ENCODE measurements at places on chromosomes 11 and 22.
A peak's percentile ranks its signal among the peaks of the same experiment; 100 is the strongest.

- no peak for DNase-seq
Observed at GRCh38 chr11:74992852-74993251, 4.1 kb downstream of the NEU3 start.

DNA sequence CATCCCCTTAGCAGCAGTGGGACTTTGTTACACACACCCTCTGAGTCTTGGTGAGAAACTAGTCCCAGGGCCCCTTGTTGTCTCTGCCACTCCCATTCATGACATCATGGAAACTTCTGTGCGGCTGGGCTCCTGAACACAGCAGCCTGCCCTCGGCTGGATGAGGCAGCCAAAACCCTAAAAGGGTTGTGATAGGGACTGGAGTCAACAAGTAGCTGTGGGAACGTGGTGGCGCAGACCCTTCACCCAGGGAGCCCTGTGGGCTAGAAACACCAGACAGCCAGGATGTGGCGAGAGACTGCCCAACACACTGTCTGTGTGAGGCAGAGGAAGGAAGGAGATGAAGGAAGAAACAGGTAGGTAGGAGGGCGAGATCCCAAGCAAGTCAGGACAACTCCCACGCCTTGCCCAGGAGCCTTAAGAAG, 3.9 kb downstream of the CD3D start:
- DNase-seq = peak; percentile 77

DNA sequence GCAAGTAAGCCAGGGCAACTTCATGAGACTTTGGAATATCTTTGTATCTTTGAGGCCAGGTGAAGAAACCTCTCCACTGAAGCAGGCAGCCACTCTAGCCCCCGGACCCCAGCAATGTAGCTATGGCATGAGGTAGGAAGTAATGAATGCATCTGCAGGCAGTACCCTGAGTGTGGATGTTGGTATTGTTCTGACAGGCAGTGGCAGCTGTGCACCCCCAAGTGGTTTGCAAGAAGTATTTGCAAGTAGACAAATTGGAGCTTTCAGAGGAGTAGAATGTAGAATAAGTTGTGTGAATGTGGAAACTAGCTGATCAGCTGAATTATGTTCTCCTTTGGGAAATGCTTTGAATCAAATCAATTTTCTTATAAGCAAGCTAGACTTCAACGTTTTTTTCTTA, 194.4 kb upstream of the PGR start:
- no peak for DNase-seq

- DNase-seq = no peak
Observed at GRCh38 chr11:111342329-111342728, 36.7 kb downstream of the POU2AF1 start.

GRCh38 chr11:117220999-117221774, 10.7 kb downstream of the PCSK7 start:
- no peak for DNase-seq

- no peak for DNase-seq
Observed at GRCh38 chr11:134332189-134332631, 422 bp downstream of the GLB1L2 start.

All from stimulated activated CD8-positive, alpha-beta memory T cell treated with anti-CD3 and anti-CD28 coated beads, Interleukin-4, amount 100 ng/mL, for 24 hours (primary cell).